A549 treated with AZD2906 at 1 μM for 4 hours (cell line): ENCODE measurements at places on chromosomes 5 and 9. TPM values are rescaled to one million over a fixed set of nuclear protein-coding genes. Genes with fewer than 3 reads are reported as not detected.

The COL23A1 gene
- total RNA-seq = 0.03 TPM in 1 of 5 replicates, not detected in the others

The C5orf52 gene
- total RNA-seq = not detected in 5 replicates

The LRRC70 gene
- total RNA-seq = 0.11 to 0.31 TPM (median 0.13 TPM) in 5 replicates

The GTF3C5 gene
- total RNA-seq = 60.0 to 68.5 TPM (median 66.0 TPM) in 5 replicates

The PPP6C gene
- 24.1 to 26.0 TPM (median 25.7 TPM) in 5 replicates for total RNA-seq

The FOXI1 gene
- not detected in 5 replicates for total RNA-seq

The ZNF883 gene
- 0.64 to 0.77 TPM (median 0.67 TPM) in 5 replicates for total RNA-seq

The ADCY2 gene
- not detected in 5 replicates for total RNA-seq

The PANK3 gene
- total RNA-seq = 14.0 to 20.8 TPM (median 16.7 TPM) in 5 replicates

The CLIC3 gene
- total RNA-seq = 3.2 to 7.2 TPM (median 5.6 TPM) in 5 replicates

The RNF183 gene
- total RNA-seq = 0.10 to 0.19 TPM in 2 of 5 replicates, not detected in the others

The DAP gene
- 57.2 to 59.8 TPM (median 58.9 TPM) in 5 replicates for total RNA-seq

The OBP2B gene
- total RNA-seq = not detected in 5 replicates

The PAEP gene
- total RNA-seq = 0.24 to 0.43 TPM (median 0.26 TPM) in 5 replicates

The POU5F2 gene
- 0.02 TPM in 1 of 5 replicates, not detected in the others for total RNA-seq

The RNF20 gene
- total RNA-seq = 18.2 to 26.3 TPM (median 20.4 TPM) in 5 replicates

The SPATA31A7 gene
- not detected in 5 replicates for total RNA-seq

The GRK6 gene
- 23.1 to 28.9 TPM (median 27.3 TPM) in 5 replicates for total RNA-seq

The TAF1L gene
- 0.01 TPM in 3 of 5 replicates, not detected in the others for total RNA-seq

The DOCK2 gene
- 1.5 to 3.1 TPM (median 2.6 TPM) in 5 replicates for total RNA-seq

The DOLPP1 gene
- 17.8 to 20.7 TPM (median 19.3 TPM) in 5 replicates for total RNA-seq

The LCN15 gene
- 0.05 to 0.09 TPM (median 0.09 TPM) in 3 of 5 replicates, not detected in the others for total RNA-seq

The ITGA2 gene
- 8.6 to 11.6 TPM (median 9.6 TPM) in 5 replicates for total RNA-seq

The TMEM8B gene
- 2.4 to 3.5 TPM (median 3.4 TPM) in 5 replicates for total RNA-seq

The SPINK4 gene
- total RNA-seq = not detected in 5 replicates

The CRB2 gene
- total RNA-seq = 0.09 to 0.23 TPM (median 0.13 TPM) in 5 replicates

The FAM81B gene
- not detected in 5 replicates for total RNA-seq

The OTP gene
- total RNA-seq = 0.03 to 0.12 TPM (median 0.09 TPM) in 5 replicates

The RGS3 gene
- 13.8 to 18.1 TPM (median 16.2 TPM) in 5 replicates for total RNA-seq

The CDO1 gene
- total RNA-seq = not detected in 5 replicates

The ECSCR gene
- total RNA-seq = not detected in 5 replicates

The RPL12 gene
- 2,748 to 2,823 TPM (median 2,782 TPM) in 5 replicates for total RNA-seq

The SAXO1 gene
- total RNA-seq = not detected in 5 replicates

The RNF130 gene
- total RNA-seq = 35.3 to 45.9 TPM (median 42.7 TPM) in 5 replicates

The DBN1 gene
- total RNA-seq = 54.9 to 72.4 TPM (median 65.5 TPM) in 5 replicates

The SOHLH1 gene
- 0.05 to 0.08 TPM (median 0.05 TPM) in 3 of 5 replicates, not detected in the others for total RNA-seq

The EMB gene
- 4.6 to 6.5 TPM (median 5.6 TPM) in 5 replicates for total RNA-seq

The ARSI gene
- total RNA-seq = 30.6 to 37.4 TPM (median 32.4 TPM) in 5 replicates

The ARSK gene
- 6.7 to 8.3 TPM (median 7.7 TPM) in 5 replicates for total RNA-seq

The TAF11L10 gene
- not detected in 5 replicates for total RNA-seq

The OLFM1 gene
- 9.1 to 10.9 TPM (median 9.8 TPM) in 5 replicates for total RNA-seq

The TUSC1 gene
- 3.4 to 7.1 TPM (median 7.0 TPM) in 5 replicates for total RNA-seq

The TTLL11 gene
- 3.7 to 5.4 TPM (median 4.6 TPM) in 5 replicates for total RNA-seq

The CHSY3 gene
- 0.06 to 0.09 TPM (median 0.07 TPM) in 5 replicates for total RNA-seq

The PDLIM4 gene
- total RNA-seq = 0.51 to 1.0 TPM (median 0.78 TPM) in 5 replicates
